Kidney (tissue), 22 donors: ENCODE measurements at places on chromosomes 2 and 18. TPM values are rescaled to one million over a fixed set of nuclear protein-coding genes. Genes with fewer than 3 reads are reported as not detected.

The DSG1 gene
- not detected for total RNA-seq

The LRRTM4 gene
- total RNA-seq, result 0.19 TPM

The CAPN14 gene
- 0.25 TPM for total RNA-seq

The SPATA3 gene
- total RNA-seq, result not detected

The SEPTIN2 gene
- total RNA-seq, result 435 TPM
